ENCODE measurements at places on chromosomes 3 and 15. TPM values are rescaled to one million over a fixed set of nuclear protein-coding genes. Genes with fewer than 3 reads are reported as not detected.

DNA sequence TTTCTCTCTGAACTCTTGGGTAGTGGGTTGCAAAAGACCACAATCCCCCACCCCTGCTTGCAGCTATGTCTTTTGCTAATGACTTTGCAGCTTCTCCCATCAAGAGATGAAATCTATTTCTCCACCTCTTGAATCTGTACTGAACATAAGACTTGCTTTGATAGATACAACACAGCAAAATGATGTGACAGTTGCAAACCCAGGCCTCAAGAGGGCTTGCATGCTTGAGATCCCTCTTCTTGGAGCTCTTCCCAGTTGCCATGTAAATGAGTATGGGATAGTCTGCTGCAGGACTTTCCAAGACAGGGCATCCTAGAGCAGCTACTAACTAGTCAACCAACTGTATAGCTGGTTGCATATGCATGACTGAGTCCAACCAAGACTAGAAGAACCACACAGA, 783.6 kb downstream of the PDCD6IP start:
- DNase-seq = no peak

DNA sequence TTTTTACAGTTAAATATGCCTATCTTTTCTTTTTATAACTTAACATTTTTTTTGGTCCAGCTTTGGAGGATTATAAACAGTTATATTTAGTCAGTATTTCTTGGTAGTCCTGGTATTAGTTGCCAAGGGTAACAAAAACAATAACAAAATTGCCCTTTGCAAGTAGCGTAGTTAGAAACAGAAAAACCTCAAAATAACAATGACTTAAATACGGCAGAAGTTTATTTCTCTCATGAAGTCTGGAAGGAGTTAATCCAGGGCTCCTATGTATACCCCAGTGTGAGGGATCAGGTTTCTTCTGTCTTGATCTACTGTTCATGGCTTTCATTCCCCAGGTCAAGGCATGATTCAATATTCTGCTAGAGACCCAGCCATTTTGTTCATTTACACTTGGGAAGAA, 14.1 kb upstream of the MYH15 start:
- no peak for DNase-seq

GRCh38 chr3:66039590-66039887, 821 bp upstream of the MAGI1 start:
- peak; percentile 25 for DNase-seq

The FHIT gene
- total RNA-seq = 38.6 TPM

The IL5RA gene
- 0.60 TPM for total RNA-seq

All from mucosa of gallbladder (tissue), 1 donor.